ENCODE measurements at places on chromosomes 12 and 14. TPM values are rescaled to one million over a fixed set of nuclear protein-coding genes. Genes with fewer than 3 reads are reported as not detected.

The LRTM2 gene
- total RNA-seq = not detected

The PTPN21 gene
- total RNA-seq = 6.0 TPM

The LRFN5 gene
- total RNA-seq = not detected

The GCN1 gene
- total RNA-seq = 60.2 TPM

The TSPAN9 gene
- total RNA-seq = 18.7 TPM

The ERBB3 gene
- total RNA-seq = 1.3 TPM

The MANSC1 gene
- total RNA-seq = 4.3 TPM

The PDE3A gene
- total RNA-seq = 3.9 TPM

The STXBP6 gene
- 2.2 TPM for total RNA-seq

The MDP1 gene
- total RNA-seq = 27.7 TPM

The YAF2 gene
- 26.0 TPM for total RNA-seq

The BDKRB1 gene
- 0.87 TPM for total RNA-seq

The PDZRN4 gene
- total RNA-seq = not detected

The RNASE3 gene
- total RNA-seq = not detected

The ESPL1 gene
- 22.5 TPM for total RNA-seq

All from A549 treated with RU486 at 1 μM for 4 hours (cell line).